ENCODE measurements at places on chromosomes 13 and 19.

- DNase-seq, result no peak
Measured at GRCh38 chr13:109938255-109938936, 152.0 kb upstream of the IRS2 start.

DNA sequence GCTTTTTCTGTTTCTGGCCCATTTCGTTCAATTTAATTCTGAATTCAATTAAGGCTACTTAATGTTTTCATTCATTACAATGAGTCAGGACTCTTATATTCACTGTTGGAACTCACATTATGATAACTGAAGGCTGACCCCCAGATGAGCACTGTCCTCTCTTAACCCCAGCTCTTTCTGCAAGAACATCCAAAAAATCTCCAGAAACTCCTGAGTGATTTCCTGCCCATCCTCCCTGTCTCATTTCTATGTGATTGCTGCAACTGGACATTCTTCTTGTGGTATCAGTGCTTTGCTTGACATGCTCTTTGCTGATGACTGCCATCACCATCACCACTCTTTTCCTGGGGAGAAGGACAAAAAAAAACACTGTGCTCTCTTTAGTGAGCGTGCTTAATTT lies 240.3 kb downstream of the SPRY2 start:
- DNase-seq, result no peak

GRCh38 chr13:93744886-93745285 lies 518.3 kb downstream of the GPC6 start:
- DNase-seq, result no peak

DNA sequence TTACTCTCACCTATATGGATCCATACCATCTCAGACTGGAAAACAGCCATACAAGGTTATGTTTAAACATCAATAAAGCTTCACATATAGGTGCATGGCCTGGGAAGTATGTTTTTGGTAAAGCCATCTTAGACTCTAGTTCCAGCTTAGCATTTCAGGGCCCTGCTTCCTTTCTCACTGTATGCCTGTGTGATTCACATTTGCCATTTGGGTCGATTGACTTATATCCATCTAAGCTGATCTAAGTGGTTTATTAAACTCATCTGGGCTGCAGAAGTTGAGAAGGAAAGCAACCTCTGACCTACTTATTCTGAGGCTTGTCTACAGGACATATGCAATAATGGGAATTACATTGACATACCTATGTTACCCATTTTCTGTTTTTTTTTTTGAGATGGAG lies 33.5 kb downstream of the ZNF506 start:
- DNase-seq, result no peak

- no peak for DNase-seq
Measured at GRCh38 chr19:28843761-28844492, 369.0 kb downstream of the UQCRFS1 start.

- DNase-seq, result no peak
Measured at GRCh38 chr19:51320280-51320657, 8.8 kb downstream of the IGLON5 start.
